Left ventricle myocardium superior (tissue), 1 donor: ENCODE measurements at places on chromosomes 4 and X.

GRCh38 chrX:37378404-37378803 is 29.2 kb downstream of the PRRG1 start:
- no peak for DNase-seq

DNA sequence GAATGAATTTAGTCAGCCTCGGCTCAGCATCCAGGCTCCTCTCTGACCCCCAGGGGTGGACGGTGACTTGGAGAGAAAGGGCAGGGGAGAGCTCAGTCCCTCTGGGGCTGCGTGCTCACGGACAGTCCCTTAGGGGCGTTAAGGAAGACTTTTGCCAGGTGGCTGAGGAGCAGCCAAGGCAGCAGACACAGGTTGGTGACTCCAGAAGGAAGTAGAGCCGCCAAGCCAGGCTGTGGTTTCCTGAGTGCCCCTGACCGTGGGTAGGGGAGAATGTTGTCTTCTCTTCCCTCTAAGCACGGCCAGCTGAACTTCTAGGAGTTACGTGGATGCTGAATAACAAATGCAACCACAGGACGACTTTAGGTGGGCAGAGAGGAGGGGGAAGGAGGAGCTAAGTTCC is 91.0 kb upstream of the MTM1 start:
- DNase-seq = no peak

DNA sequence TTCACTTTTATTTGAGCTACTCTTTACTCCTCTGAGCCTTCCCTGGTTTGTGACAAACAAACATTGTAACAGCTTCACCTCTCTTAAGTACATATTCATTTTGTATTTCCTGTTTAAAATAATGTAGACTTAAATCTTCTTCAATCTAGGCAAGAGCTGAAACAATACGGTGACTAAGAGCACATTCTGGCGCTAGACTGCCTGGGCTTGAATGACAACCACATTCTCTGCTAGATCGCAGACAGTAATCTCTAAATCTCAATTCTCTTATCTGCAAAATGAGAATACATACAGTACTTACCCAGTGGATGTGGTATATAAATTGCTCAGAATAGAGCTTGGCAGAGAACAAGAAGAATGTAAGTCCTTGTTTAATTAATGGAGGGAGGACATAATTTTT is 144.8 kb downstream of the ARAP2 start:
- DNase-seq = no peak

DNA sequence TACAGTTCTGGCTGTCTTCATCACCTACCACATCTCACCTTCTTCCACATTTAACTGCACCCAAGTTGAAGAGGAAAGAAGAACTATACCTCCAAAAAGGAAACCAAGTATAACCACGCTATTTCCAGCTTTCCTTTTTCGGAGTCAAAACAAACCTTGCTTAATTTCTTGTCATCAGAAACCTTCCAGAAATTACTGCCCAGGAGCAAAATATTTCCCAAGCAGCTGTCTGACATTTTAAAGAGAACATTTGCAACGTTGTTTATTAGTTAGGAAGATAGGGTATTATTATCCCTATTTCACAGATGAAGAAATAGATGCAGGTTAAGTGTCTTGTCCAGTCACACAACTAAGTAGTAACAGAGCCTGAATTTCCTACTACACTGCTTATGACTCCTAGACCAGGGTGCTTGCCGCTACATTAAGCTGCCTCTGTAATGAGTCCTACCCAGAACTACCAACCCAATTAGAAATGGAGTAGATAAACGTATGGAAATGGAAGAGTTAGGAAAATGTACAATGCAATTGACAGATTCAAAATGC is 2.2 kb upstream of the ACSL4 start:
- DNase-seq = no peak
